ENCODE measurements at places on chromosomes 2 and 18. TPM values are rescaled to one million over a fixed set of nuclear protein-coding genes. Genes with fewer than 3 reads are reported as not detected.

The POTEJ gene
- total RNA-seq, result not detected

The KCNIP3 gene
- 6.1 TPM for total RNA-seq

The CNGA3 gene
- total RNA-seq, result 0.85 TPM

The TRIM43 gene
- total RNA-seq, result not detected

The HOXD13 gene
- total RNA-seq, result 14.9 TPM
